ENCODE measurements at places on chromosomes 16 and 17.

- DNase-seq = no peak
Observed at GRCh38 chr17:73423806-73424205, 112.0 kb upstream of the CDC42EP4 start.

DNA sequence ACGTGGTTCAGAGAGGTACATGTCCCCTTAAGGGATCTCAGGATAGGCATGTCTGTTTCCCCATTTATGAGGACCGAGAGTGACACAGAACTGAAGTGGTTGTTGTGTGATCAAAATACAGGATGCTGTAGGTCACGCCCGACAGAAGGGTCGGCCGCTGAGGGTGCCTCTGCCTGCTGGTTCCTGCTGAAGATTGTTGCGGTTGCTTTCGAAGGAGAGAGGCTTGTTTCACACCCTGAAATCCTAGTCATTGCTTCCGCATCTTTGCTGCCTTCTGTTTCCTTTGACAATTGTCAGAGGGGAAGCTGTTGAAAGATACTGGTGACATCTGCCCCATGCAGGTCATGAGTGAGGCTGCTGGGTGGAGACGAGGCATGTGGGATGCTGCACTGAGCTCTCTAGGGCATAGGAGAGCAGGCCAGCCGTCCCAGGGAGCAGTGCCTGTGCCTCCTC, 3.8 kb upstream of the NAT9 start:
- DNase-seq = no peak

GRCh38 chr17:68498479-68499326, 13.5 kb upstream of the PRKAR1A start:
- DNase-seq = no peak

GRCh38 chr17:74822939-74823367, 36.7 kb downstream of the GRIN2C start:
- DNase-seq = no peak

DNA sequence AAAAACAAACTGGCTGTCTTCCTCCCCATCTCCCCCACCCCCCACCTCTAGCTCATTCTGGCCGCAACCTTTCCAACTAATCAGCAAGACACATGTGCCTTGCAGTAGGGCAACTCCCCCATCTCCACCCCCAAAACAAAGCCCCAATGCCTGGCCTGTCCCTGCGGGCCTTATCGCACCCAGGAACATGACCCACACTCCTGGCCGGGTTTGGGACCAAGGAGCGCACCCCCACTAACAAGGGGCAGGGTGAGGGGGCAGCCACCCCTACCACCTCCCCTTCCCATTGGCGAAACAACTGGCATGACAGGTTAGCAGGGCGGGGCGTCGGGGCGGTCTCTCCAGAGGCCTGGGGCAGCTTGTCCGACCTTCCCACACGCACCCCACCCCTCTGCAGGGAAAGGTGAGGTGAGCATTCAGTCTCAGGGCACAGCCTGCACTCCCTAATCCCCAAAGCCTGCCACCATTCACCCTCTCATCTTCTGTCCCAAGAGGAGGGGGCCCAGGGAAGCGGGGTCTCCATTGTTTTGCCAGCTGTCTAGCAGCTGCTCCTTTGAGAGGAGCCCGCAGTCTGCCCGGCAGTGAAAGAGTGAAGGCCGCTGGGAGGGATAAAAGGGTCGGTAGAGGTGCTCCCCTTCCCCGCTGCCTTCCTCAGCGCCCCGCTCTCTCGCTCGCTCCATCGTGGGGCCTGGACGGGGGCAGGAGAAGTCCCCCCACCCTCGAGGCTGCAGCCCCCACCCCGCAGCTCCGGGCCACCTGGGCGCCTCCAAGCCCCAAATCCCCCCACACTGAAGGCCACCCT, 765 bp downstream of the MYO18A start:
- DNase-seq = peak; percentile 41

DNA sequence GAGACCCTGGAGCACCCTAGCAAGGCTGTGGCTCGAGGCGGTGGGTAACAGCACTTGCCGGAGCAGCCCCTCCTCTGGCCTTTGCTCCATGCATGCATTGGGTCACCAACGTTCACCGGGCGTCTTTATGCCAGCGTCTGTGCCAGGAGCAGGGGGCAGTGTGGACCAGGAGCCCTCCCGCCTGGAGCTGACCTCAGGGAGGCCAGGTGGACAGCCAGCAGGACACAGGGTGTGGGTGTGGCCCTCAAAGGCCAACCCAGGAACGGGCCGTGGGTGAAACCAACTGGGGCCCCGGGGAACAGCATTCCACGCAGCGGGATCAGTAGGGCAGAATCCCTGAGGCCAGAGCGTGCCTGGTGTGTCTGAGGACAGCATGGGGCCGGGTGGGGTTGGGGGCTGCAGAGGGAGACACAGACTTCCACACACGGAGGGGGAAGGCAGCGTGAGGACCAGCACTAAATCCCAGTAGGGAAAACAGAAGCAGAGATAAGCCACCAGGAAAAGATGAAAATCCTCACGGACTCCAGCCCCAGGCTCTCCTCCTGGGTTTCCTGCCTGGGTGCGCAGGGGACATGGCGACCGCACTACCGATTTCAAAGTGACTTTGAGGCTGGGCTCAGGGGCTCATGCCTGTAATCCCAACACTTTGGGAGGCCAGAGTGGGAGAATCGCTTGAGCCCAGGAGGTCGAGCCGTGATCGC, 2.9 kb upstream of the CD7 start:
- no peak for DNase-seq

DNA sequence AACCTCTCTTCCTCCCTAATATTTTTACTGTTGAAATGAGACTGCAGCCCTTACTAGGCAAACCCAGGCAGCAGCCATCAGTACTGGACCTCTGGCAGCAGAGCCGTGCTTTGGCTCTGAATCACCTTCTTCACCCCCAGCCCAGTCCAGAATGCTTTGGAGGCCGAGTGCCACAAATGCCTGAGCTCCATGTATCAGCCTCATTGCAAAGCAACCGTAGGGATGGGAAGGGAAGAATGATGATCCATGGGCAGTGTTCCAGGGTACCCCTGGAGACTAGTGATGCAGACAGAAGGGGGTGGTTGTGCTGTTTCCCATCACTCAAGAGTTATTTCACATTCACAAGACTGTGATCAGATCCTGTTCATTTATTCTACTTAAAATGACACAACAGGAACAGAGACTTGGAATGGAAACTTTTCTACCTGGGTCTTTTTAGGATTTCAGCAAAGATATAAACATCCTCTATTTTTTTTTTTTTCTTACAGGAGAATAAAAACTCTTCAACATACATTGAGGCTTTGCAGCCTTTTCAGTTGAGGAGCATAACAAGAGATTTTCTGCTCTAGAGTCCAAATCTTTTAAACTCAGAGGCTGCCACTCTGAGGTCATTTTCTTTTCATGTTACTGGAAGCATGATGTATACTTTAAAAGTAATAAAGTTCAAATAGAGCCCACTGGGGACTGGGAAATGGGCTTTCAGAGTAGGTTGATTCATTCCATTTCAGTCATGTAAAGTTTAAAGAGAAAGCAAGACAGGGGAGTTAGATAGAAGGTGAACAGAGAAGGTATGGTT, 138.3 kb downstream of the KCNJ2 start:
- no peak for DNase-seq

GRCh38 chr17:41556931-41557330, 14.9 kb downstream of the KRT9 start:
- DNase-seq = no peak

- no peak for DNase-seq
Observed at GRCh38 chr16:53065461-53066061, 10.8 kb downstream of the CHD9 start.

GRCh38 chr17:27558842-27559505, 72.0 kb upstream of the LGALS9 start:
- DNase-seq = no peak

DNA sequence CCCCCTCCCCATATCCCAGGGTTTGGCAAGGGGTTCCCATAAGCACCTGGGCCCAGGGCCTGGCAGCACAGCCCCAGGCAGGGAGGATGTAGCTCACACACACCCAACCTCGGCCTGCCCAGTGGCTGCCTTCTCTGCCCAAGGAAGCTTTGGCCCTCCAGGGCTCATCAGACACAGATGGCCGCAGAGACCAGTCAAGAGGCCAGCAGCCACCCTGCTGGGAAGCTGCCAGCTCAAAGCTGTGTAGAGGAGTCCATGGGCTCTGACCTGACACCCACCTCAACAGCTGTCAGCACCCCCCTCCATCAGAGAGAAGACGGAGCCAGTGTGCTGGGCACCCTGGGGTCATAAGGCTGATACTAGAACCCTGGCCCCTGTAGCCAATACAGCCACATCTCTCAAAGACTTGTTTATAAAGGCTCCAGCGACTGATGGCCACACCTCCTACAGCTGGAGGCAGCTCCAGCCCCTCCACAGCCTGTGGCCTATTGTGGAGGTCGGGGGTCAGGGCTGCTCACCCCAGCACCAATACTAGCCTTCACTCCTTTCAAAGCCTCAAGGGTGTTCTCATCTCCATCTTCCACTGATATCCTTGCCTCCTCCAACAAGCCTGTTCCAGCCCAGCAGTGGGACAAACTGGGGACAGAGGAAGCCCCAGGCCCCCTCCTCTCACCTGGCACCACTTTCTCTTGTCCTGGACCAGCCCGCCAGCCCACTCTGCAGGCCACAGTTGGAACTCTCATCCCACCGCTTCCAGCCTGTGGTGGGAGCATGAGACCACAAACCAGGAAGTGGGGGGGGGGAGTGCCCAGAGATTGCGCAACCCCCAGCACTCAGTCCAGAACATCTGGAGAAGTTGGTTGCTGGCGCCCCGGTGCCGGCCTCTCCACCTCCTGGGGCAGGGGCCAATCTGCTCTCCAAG, 2.2 kb upstream of the MPG start:
- no peak for DNase-seq

- no peak for DNase-seq
Observed at GRCh38 chr16:86761111-86762031, 183.0 kb downstream of the FOXL1 start.

- DNase-seq = no peak
Observed at GRCh38 chr17:39963829-39964228, 1.0 kb downstream of the GSDMA start.

- DNase-seq = peak; percentile 31
Observed at GRCh38 chr16:58515871-58516767, 802 bp downstream of the SETD6 start.

GRCh38 chr17:82214012-82214628, 1.5 kb upstream of the CCDC57 start:
- DNase-seq = no peak

DNA sequence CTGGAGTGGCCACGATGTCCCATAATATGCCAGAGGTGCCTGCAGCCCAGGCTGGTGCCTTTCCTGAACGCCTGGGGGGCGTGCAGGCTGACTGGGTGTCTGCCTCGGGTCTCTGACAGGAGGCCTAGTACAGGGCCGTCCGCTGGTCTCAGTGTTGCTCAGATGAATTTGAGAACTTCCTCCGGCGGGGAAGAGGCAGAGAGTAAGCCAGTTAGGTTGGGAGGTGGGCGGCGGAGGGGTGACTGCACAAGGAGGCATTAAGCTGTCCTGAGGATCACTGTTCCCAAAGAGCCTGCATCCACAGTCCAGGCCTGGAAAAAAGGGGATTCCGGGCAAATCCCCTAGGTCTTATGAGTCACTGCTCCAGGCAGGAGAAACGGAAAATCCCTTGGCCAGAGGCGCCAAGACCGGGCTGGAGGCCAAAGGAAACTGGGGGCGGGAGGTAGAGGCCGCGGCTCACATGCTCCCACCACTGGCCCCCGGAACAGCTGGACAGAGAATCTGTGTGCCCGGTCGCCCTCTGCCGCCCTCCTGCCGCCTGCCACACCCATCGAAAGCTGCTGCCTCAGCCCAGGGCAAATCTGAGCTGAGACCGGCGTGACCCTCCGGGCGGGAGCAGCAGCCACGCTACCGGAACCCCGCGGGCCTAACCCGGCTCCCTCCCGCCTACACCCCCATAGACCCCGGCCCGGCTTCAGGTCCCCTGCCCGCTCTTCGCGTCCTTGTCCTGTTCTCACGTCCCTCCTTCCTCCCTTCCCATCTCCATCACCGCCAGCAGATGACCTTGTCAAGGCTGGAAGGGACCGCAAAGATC, 1.2 kb downstream of the TRIM47 start:
- DNase-seq = no peak

DNA sequence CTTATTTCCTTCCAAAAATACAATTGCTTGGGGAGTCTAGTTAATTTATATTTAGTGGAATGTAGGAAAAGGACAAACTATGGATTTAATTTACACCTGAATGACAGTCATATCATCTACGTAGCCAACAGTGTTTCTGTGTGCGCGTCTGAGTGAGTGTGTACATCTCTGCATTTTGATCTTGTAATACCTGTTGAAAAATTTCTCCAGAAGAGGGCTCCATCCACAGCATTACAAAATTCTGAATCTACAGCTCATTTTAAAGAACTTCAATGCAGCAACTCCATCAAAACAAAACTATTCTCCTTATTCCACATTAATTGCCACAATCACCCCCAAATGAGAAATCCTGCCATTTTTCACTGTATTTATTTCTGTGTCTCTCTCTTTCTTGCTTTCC, 3.9 kb downstream of the CDH13 start:
- DNase-seq = no peak

DNA sequence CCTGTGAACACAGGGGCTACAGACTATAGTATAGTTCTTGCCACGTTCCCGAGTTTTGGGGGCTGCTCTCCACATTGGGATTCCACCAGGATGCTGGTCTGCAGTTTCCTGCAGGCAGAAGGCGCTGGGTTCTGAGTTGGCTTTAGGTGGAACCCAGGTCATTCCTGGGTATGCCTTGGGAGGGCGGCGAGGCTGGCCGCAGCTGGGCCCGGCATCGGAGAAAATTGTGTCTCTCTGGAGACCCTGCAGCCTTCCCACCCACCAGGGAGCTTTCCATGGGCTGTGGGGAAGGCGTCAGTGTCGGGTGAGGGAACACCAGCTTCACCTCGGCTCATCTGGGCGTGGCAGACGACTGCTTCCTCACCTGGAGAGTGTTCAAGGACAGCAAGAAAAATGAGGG, 183.6 kb downstream of the RAB11FIP4 start:
- DNase-seq = no peak

GRCh38 chr16:27972500-27972899, 91.0 kb downstream of the GSG1L start:
- DNase-seq = peak; percentile 43

GRCh38 chr16:58843675-58844074, 109.6 kb upstream of the GOT2 start:
- no peak for DNase-seq

DNA sequence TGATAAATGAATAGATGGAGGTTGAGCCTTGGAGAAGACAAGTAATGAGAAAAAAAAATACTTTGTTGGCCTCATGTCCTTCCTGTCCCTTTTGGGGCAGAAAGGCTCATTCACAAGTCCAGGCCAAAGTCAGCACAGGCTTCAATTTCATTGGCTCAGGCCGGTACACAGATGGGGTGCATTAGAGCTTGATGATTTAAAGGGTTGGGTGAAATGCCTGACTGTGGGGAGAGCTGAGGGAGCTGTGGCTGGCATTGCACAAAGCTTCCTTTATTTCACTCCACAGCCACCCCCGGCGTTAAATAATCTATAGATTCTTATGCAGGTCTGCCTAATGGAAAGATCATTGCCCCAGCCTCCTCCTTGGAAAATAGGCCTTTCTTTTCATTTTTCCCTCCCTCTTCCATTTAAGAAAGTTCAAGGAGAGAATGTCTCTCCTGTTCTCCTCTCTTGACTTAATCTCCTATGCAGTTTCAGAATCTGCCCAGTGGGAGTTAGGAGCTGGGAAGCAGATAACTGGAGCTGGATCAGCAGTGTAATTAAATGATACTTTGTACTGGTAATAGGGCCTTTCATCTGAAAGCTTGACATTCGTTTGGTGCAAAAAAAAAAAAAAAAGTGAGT, 24.4 kb downstream of the YPEL2 start:
- DNase-seq = no peak

GRCh38 chr17:62062944-62063343, 2.1 kb downstream of the MED13 start:
- no peak for DNase-seq
